ENCODE measurements at places on chromosomes 7 and 10.
A peak's percentile ranks its signal among the peaks of the same experiment; 100 is the strongest.

DNA sequence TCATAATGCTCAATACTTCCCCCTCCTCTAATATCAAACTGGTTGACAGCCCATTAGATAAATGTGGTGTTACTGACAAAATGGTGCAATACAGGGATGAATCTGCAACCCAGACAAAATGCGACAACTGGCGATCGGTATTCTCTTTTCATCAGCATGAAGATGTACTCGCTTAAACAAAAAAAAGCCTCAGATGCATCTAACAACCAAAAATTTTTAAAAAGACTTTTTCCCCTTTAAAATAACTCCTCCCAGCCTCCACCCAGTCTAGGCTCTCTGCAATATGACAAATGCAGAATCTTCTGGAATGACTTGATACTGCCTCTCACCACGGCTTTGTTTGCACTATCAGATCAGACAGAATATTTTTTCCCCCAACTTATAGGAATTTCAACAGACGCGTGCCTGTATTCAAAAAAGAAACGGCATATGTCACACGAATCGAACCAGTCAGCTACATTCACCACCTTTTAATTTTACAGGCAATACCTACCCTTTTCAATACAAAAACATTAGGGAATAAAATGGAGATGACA is 1.2 kb downstream of the YWHAG start:
- DNase-seq: no peak
- peak overlapping the region; percentile 96 for H3K27ac ChIP-seq
- peaks cover 16% of the 10 kb centered on the region for H3K36me3 ChIP-seq
- H3K4me1 ChIP-seq: peaks cover 15% of the 10 kb centered on the region
- peak overlapping the region; percentile 95 for H3K4me3 ChIP-seq

- H3K4me1 ChIP-seq: peaks cover 51% of the 10 kb centered on the region
- DNase-seq: peak; percentile 17
- no peak overlapping the region for H3K4me3 ChIP-seq
- no peaks in the 10 kb centered on the region for H3K27me3 ChIP-seq
- no peaks in the 10 kb centered on the region for H3K36me3 ChIP-seq
These were observed 7.2 kb upstream of the PGAM2 start for GRCh38 chr7:44072364-44073231.

DNA sequence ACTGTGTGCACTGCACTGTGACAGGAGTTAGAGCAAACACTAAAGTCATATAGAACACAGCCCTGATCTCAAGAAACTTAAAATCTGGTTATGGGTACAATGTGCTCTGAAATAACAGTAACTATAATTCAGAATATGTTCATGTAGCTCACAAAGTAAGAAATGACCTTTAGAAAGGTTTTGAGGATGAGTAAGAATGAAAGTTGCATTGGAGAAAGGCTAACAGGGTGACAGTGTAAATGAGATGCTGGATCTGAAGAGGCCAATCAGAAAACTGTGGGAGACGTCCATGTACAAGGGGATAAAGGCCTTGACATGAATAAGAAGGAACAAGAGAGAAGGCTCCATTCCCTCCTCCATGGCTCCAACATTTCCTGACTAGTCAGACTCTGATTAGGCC is 124.7 kb downstream of the GRM3 start:
- no peak for DNase-seq
- H3K4me1 ChIP-seq: no peaks in the 10 kb centered on the region
- no peak overlapping the region for H3K4me3 ChIP-seq
- H3K27me3 ChIP-seq: peaks cover 4% of the 10 kb centered on the region
- H3K27ac ChIP-seq: no peak overlapping the region

DNA sequence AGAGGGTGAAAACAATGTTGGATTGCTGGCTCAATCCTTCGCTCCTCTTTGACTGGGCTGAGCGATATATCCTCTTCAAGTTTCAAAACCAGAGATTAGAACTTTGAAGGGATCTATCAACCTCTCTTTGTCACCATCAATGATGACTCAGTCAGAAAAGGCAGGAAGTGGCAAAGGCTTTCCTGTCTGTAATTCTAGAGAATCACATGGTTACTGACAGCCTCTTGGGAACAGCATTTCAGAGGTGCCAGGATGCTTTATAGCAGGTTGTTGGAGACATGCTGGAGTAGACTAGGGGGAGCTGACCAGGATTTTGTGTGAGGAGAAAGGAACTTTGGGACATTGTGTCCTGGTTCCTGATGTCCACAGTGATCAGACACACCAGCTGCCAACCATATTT is 81.3 kb downstream of the PRKCQ start:
- DNase-seq: no peak
- H3K27ac ChIP-seq: peak overlapping the region; percentile 95
- no peaks in the 10 kb centered on the region for H3K27me3 ChIP-seq
- peaks cover 46% of the 10 kb centered on the region for H3K36me3 ChIP-seq
- H3K4me3 ChIP-seq: peak overlapping the region; percentile 29

Data from naive thymus-derived CD8-positive, alpha-beta T cell (primary cell).